Activated naive CD8-positive, alpha-beta T cell treated with anti-CD3 and anti-CD28 coated beads, Interleukin-2, amount 10 ng/mL, durations not matched to agents 7 days and 5 days (primary cell): ENCODE measurements at places on chromosomes 3 and 15. TPM values are rescaled to one million over a fixed set of nuclear protein-coding genes. Genes with fewer than 3 reads are reported as not detected.

Gene MYZAP
- not detected for total RNA-seq

Gene OSBPL10
- total RNA-seq: 0.09 TPM

Gene CLDN18
- not detected for total RNA-seq

Gene ICE2
- total RNA-seq: 65.1 TPM

Gene TEX264
- total RNA-seq: 49.8 TPM

Gene CNTN4
- not detected for total RNA-seq
